Fibroblast of skin of left quadriceps (primary cell): ENCODE measurements at places on chromosomes 2 and 18.
A peak's percentile ranks its signal among the peaks of the same experiment; 100 is the strongest.

- DNase-seq, result no peak
Observed at GRCh38 chr2:41775366-41776025, 272.3 kb upstream of the PKDCC start.

GRCh38 chr18:56067969-56068671, 480.1 kb upstream of the TCF4 start:
- DNase-seq, result peak; percentile 67

DNA sequence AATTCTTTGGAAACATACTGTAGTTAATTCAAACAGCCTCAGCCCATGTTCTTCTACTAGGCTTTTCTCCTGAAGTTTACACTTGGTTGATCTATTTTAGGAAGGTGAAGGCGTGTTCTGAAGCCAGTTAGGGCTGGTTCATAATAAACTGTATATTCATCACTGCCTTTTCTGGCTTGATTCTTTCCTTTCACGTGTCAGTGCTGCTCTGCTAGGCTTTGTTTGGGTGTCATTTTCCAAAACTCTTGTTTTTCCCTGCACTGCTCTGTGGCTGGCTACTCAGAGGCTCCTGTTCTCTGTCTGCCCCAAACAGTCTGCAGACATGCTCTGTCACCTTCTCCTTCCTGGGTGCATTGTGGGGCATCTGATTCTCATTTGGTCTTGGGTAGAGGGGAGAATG, 136.1 kb downstream of the PARD3B start:
- no peak for DNase-seq

DNA sequence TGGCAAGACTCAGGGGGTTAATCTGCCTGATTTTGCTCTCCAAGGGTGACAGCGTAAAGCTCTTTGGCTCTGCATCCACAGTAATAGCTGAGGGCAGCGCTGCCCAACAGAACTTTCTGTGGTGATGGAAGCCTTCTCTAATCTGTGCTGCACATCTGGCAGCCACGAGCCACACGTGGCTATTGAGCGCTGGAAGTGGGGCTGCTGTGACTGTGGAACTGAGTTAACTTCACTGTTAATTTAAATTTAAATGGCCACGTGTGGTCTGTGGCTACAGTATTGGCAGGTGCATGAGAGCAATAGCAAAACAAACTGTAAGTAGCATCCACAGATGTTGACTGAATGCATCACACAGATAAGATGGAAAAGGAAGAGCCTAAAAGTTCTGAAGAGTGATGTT, 47.3 kb upstream of the TMEM200C start:
- no peak for DNase-seq

- no peak for DNase-seq
Observed at GRCh38 chr2:8624855-8625398, 56.9 kb upstream of the ID2 start.

GRCh38 chr2:54149638-54150441, 34.4 kb downstream of the ACYP2 start:
- DNase-seq, result peak; percentile 52

DNA sequence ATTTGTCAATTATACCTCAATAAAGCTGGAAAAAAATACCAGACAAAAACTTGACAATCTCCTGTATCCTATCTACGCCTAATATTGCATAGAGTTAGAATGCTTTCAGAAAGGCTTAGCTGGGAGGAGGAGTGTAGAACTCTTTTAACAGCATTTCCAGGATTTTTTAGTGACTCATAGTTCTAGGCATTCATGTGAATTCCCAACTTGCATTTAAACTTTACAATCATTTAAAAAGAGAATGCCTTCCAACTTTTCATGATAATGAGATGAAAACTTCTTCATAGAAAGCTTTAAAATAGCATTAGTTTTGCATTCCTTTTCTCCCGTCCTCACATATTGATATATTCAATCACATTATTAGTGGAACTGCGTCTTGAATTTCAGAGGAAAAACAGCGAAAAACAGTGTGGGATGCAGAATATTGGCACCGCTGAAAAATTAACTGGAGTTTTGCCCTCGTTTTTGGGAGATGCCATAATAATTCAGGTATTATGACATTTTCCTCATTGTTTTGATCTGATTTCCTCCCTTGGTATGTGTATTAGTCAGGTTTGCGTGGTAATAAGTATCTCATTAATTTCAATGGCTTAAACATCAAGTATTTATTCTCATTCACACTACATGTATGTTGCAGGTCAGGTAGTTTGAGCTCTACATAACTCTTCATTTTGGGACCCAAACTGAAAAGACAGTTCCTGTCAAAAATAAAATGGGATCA, 293.2 kb upstream of the FIGN start:
- peak; percentile 61 for DNase-seq

DNA sequence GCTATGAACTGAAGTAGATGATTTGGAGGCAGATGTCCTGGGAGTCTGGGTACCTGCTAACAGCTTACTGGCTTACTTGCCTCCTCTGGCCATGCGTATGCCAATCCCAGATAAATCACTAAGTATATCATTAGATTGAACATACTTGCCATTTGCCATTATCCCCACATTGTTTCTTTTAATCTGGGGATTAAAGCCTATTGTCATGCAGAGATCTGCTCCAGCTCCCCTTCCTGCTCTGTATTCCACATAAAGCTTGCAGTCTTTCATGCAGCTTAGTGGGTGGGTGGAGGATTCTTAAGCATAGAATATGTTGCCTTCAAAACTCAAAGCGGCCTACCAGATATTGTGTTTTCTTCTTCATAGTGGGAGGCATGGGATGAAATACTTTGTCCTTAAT, 311.8 kb upstream of the MMADHC start:
- DNase-seq, result no peak

DNA sequence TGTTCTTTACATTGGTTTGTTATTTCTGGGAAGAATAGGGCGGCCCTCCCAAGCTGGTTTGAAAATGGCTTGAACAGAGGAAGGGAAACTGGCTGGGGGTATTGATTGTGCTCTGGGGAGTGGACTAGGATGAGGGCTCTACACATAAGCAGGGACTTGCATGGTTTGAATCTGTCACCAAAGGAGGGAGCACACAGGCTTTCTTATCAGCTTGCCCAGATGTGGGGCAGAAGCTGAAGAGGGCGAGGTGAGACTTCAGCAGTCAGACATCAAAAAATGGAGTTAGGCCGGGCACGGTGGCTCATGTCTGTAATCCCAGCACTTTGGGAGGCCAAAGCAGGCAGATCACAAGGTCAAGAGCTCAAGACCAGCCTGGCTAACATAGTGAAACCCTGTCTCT, 7.2 kb upstream of the RAB12 start:
- no peak for DNase-seq

DNA sequence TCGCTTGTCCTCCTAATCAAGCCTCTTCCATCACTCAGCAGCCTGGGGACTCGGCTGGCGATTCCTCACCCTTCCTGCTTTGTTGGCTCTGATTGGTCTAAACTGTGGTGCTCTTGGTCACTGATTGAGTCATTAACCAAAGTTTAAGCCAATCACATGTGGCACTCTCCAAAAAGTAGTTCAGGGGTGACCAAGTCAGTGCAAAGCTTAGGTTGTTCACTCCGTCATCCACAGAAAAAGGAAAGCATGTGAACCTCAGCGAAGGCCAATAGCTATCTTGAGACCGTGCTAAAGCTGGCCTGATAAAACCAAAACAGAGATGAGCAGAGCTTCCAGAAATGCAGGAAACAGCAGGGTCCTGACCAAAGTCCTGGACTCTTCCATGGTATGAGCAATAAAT, 4.9 kb downstream of the ALPK2 start:
- no peak for DNase-seq

DNA sequence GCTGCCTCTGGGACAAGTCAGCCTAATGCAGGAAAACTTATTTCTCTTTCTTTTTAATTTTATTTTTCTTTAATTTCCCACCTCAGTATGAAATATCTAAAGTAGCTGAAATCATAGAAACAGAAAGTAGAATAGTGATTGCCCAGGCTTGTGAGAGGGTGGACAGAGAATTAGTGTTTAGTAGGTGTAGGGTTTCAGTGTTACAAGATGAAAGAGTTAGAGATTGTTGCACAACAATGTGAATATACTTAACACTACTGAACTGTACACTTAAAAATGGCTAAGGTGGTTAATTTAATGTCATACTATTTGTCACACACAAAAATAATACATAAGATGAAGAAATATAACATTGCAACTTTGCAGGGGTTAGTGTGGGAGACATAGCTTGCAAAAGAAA, 80.8 kb downstream of the NAT8 start:
- no peak for DNase-seq

GRCh38 chr2:77604953-77605929, 83.1 kb upstream of the LRRTM4 start:
- no peak for DNase-seq

- DNase-seq, result no peak
Observed at GRCh38 chr18:63306249-63306648, 13.3 kb downstream of the BCL2 start.
